ENCODE measurements at places on chromosomes 16 and 17.

- no peak for DNase-seq
Observed at GRCh38 chr16:6969594-6969993, 363.1 kb upstream of the RBFOX1 start.

GRCh38 chr17:59149051-59149450 lies 5.9 kb downstream of the SKA2 start:
- no peak for DNase-seq

GRCh38 chr16:17365211-17365541 lies 105.6 kb downstream of the XYLT1 start:
- no peak for DNase-seq

DNA sequence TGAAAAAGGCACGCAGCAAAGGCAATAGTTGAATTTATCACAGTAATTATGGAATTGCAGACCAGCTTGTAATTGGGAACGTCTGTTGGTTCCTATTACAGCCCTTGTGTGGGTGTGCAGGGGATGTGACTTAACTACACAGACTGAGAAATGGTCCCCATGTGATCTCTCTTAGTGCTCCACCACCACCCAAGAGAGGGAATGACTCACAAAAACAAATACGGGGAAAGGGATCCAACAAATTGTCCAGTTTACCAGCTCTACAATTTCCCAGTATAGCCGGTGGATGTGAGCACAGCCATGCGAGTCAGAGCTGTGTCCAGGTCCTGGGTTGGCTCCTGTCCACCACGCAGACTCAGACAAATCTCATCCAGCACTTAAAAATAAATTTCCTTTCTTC lies 337.9 kb downstream of the GRIN2A start:
- no peak for DNase-seq

DNA sequence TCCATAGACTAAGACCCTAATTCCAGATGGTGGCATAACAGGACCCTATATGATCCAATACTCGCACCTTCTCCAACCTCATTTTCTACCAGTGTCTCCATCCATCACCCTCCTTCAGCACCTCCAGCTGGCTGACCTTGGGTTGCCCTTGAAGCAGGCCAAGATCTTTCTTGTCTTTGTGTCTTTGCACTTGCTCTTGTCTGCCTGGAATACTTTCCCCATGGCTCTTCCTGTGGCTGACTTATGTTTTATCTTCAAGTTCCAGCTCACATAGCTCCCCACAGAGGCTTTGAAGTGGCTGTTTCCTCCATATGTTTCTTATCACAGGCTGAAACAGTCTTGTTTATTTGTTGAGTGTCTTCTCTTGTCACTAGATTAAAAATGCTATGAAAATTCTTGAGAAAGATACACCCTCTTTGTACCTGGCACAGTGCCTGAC lies 29.6 kb upstream of the MMD start:
- DNase-seq, result no peak

DNA sequence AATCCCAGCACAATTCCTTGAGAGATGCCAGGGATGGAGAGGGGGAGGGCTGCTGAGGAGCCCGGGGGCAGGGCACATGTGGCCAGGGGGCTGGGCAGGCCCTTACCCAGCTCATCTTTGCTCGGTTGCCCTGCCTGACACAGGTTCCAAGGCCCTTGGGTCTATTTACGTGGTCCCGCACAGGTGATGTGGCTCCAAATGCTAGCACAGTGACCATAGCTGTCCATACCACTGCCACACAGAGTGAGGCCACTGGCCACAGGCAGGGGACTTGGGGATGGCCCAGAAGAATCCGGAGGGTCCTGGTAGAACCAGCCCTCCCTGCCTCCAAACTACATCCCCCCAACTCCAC lies 10.0 kb upstream of the PRR29 start:
- no peak for DNase-seq

GRCh38 chr17:56305007-56305406 lies 151.7 kb downstream of the ANKFN1 start:
- DNase-seq, result no peak

GRCh38 chr17:2034806-2035540 lies 5.0 kb downstream of the DPH1 start:
- DNase-seq, result no peak
